ENCODE measurements at places on chromosomes 1 and 21.
A peak's percentile ranks its signal among the peaks of the same experiment; 100 is the strongest.

DNA sequence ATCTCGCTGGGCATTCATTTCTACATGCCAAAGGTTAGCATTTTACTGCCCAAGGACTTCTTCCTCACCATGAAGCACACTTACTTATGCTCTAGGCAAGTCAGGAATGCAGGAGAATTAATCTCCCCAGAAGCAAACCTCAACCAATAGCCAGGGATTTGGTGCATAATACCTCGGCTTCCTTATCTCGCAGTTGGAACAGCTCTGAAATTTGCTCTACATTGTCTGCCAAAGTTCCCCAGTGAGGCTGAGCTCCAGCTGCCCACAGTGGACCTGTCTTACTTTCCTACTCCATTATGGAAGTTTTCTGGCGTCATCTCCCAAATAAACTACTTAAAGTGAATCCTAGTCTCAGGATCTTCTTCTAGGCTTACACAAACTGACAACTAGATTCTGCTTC, 57.6 kb upstream of the PPM1J start:
- no peak for DNase-seq

DNA sequence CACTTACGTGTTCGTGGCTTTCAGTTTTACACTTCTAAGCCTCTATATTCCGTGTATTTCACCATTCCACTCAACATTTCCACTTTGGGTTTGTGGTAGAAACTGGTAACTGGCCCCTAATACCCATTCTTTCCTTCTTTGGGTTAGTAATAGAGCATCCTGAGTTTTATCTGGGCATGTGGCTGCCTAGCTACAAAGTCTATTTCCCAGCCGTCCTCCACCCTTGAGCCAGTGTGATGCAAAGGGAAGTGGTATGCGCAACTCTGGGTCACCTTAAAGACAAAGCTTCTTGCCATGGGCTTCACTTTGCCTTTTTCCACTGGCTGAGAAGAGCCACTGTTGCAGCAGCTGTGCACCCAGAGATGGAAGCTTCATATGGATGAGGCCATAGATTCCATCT, 73.9 kb downstream of the LAMC2 start:
- no peak for DNase-seq

GRCh38 chr1:36156329-36157114, 562 bp downstream of the MAP7D1 start:
- DNase-seq = no peak

DNA sequence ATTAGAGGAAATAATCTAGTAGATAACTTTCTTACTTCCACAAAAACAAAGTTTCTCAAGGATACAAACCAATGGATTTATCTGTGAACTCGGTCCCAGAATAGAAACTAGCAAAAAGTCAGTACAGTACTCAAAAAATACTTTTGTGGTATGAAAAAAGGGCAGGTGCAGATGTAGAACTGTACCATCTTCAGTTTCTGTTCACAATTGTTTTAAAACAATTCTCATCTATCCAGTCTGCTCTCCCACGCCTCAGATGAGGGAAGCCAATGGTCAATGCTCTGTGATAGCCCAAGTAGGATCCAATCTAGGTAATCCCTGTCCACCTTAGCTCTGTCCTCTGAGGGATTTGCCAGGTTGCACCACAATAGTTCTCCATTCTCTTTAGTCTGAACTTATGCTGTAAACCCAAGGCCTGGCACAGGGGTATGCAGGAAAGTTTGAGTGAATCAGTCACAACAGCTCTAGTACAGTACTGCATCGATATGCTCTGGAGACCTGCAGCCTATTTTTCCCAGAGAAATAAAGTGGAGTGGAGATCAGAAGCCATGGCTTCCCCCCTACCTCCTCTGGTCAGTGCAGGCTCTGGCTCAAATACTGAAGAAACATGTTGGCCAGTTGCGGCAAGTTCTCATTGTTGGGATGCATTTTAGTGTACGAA, 1.4 kb downstream of the KTI12 start:
- DNase-seq = no peak

- DNase-seq = peak; percentile 48
Measured at GRCh38 chr1:207519505-207520399, 23.8 kb downstream of the CR1 start.

- DNase-seq = no peak
Measured at GRCh38 chr1:203124011-203124410, 3.5 kb upstream of the ADORA1 start.

GRCh38 chr21:36027347-36027746, 33.0 kb downstream of the SETD4 start:
- DNase-seq = peak; percentile 20

- no peak for DNase-seq
Measured at GRCh38 chr1:29793653-29794348, 557.5 kb downstream of the PTPRU start.

DNA sequence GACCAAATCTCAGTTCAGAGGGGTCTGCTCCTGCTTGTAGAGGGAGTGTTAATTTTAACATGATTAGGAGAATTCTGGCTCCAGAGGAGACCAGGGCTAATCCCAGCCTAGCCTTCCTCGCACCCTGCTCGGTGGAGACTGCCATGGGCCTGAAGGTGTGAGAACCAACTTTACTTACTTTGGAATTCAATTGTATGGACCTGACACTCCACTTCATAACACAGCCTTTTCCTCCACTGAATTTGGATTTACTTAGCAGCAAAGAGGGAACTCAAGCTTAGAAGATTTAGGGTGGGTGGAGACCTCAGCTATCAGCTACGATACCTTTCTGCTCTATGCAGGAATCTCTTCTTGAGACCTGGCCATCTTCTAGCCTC, 11.5 kb downstream of the PLXNA2 start:
- DNase-seq = no peak

- DNase-seq = peak; percentile 43
Measured at GRCh38 chr1:230103306-230104173, 36.5 kb downstream of the GALNT2 start.

DNA sequence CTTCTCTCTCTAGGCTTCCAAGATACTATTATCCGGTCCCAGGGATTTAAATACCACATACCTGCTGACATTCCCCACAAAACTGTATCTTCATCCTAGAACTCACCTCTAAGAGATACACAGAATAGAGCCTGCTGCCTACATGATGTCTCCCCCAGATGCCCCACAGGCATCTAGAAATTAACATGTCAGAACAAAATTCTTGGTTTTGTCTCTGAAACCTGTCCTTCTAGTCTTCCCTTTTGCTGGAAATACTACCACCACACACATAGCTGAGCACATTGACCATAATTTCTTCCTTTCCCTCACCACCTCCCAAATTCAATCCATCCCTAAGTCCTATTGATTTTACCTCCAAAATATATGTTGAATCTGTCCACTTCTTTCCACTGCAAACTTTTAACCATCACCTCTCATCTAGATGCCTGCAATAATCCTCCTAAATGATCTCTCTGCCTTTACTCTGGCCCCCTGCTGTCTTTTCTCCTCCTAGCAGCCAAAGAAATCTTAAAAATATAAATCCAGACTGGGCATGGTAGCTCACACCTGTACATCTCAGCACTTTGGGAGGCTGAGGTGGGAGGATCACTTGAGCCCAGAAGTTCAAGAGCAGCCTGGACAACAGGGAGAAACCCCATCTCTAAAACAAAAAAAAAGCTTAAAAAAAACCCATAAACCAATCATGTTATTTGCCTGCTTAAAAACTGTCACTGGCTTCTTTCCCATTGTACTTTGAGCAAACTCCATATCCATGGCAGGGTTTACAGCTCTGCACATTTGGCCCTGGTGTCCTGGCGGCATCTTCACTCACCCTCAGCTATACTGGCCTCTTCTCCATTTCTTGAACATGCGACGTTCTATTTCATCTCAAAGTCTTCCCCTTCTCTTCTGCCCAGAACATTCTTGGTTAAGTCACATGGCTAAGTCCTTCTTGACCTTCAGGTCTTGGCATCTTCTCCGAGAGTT, 6.2 kb upstream of the FAM76A start:
- peak; percentile 9 for DNase-seq

DNA sequence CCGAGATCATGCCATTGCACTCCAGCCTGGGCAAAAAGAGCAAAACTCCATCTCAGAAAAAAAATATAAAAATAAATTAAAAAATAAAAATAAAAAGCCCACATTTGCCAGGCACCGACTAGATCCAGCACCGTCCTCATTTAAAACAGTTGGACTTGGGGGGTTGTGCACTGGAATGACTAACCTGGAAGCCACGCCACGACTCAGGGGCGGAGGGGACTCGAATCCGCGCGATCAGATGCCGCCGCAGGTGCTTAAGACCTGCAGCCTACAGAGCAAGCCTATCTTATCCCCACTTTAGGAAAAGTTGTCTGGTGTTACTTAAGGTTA, 38.5 kb downstream of the ZBTB8OS start:
- DNase-seq = no peak

DNA sequence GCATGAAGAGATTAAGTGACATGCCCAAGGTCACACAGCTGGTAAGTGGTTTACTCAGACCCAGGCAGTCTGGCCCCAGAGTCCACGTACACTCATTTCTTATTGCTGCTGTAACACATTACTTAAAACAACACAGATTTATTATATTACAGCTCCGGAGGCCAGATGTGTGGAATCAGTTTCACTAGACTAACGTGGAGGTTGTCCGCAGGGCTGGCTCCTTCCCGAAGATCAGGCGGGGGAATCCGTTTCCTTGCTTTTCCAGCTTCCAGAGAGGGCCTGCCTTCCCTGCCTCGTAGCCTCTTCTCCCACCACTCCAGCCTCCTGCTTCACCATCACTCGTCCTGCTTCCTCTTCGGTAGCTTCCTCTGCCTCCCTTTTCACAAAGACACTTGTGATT, 81.2 kb downstream of the KCNN3 start:
- peak; percentile 9 for DNase-seq

GRCh38 chr1:3827813-3828307, 29.2 kb downstream of the CEP104 start:
- no peak for DNase-seq

- DNase-seq = peak; percentile 46
Measured at GRCh38 chr1:86155051-86155806, 1.3 kb downstream of the COL24A1 start.

- DNase-seq = no peak
Measured at GRCh38 chr1:24300971-24301784, 18.0 kb upstream of the GRHL3 start.

GRCh38 chr1:99808391-99809115, 41.6 kb upstream of the AGL start:
- DNase-seq = peak; percentile 92

DNA sequence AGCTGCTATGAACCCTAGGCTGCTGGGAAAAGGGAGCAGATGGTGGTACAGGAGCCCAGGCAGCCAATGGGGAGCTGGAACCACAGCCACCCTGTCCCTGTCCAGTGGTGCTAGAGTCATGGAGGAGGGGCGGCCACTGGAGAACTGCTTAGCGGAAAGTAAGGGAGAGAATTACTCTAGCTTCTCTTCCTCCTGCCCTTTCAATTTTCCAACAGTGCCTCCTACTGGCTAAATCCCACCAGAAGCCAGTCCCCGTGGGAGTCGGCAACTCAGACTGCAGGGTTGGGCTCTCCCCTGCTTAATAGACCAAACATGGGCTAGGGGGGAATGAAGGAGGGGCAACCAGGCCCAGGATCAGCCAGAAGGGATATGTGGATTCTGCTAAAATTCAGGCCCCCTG, 154.5 kb downstream of the ACTL8 start:
- DNase-seq = peak; percentile 33

GRCh38 chr1:59412718-59413326, 115.9 kb downstream of the FGGY start:
- no peak for DNase-seq

DNA sequence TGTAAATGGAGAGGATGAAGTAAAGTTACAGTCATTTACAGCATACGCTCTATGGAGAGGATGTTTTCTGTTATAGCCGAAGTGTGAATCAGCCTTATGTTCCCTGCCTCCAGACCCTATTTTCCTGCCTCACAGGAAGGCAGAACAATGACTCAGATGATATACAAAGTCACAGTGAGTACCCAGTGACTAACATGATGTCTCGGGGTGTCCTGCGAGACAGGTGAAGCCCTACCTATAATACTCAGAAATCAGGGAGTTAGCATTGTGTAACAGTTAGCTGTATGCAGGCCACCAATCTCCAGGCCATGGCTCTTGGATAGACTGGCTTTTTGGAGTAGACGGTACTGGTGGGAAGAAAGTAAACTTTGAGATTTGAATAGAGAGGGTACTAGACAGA, 55.6 kb upstream of the FBXO28 start:
- no peak for DNase-seq

GRCh38 chr1:51313268-51313852, 17.0 kb downstream of the TTC39A start:
- no peak for DNase-seq

- DNase-seq = peak; percentile 24
Measured at GRCh38 chr1:196355206-196355786, 252.9 kb downstream of the KCNT2 start.

- DNase-seq = no peak
Measured at GRCh38 chr1:85660541-85660940, 47.7 kb downstream of the ZNHIT6 start.

DNA sequence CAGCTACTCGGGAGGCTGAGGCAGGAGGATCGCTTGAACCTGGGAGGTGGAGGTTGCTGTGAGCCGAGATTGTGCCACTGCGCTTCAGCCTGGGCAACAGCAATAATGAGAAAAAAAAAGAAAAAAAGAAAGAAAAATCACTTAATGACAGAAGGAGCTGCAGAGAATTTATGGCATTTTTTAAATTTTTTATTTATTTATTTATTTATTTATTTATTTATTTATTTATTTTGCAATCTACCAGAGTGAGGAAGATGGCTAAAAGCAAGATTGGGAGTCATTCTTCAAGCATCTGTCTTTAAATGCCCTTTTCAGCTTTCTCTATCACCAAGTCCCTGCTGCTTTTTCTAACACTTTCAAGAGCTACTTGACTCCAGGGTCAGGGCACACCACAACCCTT, 91.7 kb downstream of the WDR4 start:
- DNase-seq = no peak

- no peak for DNase-seq
Measured at GRCh38 chr1:212077028-212077427, 41.5 kb downstream of the DTL start.

DNA sequence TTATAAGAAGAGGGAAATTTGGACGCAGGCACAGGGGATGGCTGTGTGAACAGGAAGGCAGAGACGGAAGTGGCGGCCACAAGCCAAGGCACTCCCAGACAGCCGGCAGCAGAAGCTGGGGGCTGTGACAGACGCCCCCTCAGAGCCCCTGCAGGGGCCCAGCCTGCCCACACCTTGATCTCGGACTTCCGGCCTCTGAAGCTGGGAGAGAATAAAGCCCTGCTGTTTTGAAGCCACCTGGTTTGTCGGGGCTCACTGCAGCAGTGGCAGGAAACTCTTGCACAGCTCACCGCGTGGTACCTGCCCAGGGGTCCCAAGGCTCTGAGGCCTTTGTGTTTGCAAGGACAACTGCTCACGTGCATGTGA, 13.7 kb downstream of the MEGF6 start:
- DNase-seq = no peak

DNA sequence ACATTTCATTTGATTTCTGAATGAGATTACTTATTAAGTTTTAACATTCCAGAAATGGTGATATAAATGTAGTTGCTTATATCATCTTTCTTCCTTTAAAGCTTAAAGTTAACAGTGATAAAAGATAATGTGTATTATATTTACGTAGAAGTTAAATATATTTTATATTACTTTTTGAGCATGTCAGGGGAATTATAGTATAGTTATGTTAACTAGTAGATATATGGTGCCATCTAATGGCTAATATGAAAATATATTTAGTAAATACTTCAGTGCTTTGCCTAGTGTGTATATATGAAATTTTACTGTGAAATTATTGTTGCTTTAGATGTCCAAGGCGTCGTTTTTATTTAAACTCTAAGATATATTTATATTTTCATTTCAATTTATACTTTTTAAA, 51.5 kb downstream of the SYT14 start:
- peak; percentile 19 for DNase-seq
